SK-MEL-5 (cell line): ENCODE measurements at places on chromosomes 16 and 17.

DNA sequence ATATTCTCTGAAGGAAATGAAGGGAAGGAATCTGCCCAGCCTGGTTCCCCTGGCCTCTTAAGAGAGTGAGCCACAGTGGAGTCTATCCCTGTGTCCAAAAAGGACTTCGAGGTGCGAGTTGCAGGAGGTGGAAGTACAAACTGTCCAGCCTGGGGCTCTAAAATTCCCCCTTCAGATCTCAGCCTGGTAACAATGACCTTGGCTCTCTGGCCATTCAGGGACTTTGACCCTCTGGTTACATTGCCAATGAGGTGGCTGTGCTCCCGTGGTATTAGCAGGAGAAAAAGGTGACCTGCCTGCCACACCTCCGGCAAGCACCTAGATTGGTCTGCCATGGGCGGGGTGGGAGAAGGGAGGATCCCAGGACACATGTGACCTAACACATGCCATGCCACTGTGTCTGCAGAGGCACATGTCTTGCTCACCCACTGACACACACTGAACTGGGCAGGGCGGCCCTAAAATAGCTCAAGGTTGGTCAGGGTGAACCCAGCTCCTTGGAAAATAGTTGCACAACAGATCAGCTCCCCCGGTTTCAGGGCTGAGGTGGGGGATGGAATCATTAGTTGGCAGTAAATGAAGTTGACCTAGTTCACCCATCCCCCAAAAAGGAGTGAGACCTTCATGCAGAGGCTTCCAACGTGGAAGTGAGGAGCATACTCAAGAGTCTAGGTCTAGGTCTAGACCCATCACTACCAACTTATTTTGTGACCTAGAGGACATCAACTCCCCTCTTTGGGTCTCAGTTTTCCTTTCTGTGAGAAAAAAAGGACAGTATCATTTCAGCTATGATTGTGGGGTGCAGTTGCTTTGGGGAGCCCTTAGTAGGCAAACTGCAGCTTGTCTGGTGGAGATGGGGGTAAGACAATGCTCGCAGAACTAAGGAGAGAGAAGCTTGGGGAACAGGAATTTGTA is 2.2 kb downstream of the NR1D1 start:
- DNase-seq, result no peak

GRCh38 chr16:2838928-2839327 is 8.8 kb downstream of the ZG16B start:
- peak; percentile 78 for DNase-seq

DNA sequence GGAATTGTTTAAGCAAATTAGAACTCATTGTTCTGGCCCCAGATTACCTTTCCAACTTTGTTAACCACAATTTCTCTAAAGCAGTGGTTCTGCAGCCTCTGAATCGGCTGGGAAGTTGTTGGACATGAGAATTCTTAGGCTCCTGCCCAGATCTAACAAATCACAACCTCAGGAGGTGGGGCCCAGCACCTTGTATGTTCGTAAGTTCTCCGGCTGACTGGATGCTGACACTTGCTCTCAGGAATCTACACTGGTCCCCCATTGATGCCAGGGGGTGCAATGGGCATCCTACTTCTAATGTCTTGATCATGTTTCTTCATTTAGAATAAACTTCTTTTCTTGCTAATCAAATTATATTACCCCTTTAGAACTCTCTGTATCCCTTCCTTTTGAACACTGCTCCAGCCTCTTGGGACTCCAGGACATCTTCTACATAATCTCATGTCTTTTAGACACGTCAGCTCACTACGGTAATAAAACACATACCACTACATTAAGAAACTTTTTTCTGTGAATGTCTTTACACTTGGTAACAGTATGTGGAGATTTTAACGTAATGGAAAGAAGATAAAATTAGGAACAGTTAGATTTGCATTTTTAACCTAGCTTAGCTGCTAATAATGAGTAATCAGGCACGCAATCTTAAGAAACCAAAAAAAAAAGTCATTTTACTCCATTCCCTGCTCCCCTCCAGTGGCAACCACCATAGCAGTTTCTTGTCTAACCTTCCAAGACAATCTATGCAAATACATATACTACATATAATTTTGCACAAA is 143.2 kb downstream of the ITFG1 start:
- DNase-seq, result no peak

DNA sequence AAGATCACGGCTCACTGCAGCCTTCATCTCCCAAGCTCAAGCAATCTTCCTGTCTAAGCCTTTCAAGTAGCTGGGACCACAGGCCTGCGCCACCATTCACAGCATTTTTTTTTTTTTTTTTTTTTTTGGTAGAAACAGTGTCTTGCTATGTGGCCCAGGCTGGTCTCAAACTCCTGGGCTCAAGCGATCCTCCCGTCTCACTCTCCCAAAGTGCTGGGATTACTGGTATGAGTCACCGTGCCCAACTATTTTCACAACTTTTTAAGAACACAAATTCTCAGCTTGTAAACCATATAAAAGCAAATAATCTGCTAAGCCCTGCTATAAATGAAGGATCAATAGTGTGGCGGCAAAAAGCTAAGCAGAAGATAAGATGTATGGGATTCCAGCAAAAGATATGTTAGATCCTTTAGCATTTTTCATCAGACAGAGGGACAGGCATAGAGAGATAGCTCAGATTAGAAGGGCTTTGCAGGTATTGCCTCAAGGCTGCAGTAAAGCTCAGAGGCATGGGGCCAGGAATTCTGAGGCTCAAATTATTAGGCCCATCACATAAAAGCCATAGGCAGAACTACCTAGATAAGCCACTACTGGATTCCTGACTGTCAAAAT is 55.1 kb downstream of the EMP2 start:
- DNase-seq, result no peak

GRCh38 chr17:76452127-76452659 is 759 bp downstream of the UBE2O start:
- DNase-seq, result no peak

DNA sequence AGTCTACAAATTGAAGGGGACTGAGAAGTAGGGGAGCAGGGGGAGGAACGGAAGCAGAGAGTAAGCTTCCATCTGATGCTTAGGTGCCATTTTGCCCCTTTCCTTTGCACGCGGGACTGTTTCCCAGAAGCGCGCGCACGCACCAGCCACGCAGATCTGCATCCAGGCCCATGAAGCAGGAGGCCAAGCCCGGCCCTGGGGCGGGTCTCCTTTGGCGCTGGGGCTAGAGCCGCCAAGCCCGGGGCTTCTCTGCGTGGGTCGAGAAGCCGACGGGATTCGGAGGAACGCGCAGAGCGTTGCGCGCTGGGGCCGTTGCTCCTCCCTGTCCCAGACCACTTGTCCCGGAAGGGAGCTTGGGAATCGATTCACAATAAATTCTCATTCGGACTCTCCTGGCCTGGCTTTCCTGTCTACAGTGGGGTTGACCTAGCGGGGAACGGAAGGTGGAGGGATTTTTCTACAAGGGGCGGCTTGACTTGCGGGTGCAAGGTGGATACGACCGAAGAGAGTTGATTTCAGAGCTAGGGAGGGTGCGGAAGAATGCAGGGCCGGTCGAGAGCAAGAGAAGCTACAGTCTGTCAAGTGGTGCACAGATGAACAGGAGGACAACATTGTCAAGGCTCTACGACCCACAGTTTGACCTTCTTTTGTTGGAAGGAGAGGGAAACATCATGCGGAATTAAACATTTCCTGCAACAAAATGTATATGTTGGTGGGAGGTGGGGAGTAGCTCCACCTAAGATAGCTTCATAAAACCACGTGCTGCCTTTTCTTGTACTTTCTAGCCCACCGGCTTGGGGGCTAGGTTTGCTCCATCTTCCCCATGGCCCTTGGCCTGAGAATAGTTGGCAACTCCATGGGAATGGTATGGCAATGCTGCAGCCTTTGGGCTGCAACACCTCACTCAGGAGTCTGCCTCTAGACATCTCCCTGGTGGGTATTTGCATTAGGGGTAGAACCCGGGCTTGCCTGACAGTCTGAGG is 4.5 kb downstream of the HOXB9 start:
- DNase-seq, result no peak

- DNase-seq, result no peak
Measured at GRCh38 chr17:75688209-75688825, 21.2 kb downstream of the SAP30BP start.

- DNase-seq, result no peak
Measured at GRCh38 chr17:33506889-33507650, 214.0 kb upstream of the ASIC2 start.

DNA sequence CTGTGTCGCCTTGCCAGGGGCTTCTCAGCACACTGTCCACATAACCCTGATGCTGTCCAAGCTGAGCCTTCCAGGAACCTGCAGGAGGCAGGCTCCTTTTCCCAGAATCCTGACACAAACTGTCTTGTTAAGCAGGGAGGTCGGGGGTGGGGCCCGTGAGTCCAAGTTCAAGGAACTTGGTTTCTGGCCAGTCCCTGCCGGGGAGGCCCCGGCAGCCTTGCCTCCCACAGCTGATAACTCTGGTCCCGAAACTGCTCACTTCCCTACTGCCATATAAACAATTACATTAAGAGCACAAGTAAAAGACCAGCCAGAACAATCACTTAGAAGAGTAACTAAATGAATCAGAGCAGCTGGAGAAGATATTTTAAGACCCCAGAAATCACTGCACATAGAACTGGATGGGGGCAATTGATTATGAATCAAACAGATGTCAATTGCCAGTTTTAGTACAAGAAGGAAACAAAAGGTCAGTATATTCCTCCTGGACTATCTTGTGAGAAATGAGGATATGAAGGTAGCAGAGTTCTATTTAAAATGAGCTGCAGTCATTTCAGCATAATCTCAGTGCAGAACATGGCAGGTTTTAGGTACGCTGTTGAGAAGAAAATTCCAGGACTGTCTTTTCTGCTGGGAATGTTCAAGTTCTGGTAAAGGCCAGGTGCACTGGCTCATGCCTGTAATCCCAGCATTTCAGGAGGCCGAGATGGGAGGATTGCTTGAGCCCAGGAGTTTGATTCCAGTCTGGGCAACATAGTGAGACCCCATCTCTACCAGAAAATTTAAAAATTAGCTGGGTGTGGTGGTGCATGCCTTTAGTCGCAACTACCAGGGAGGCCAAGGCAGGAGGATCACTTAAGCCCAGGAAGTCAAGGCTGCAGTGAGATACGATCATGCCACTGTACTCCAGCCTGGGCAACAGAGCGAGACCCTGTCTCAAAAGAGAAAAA is 169.8 kb downstream of the PITPNC1 start:
- peak; percentile 52 for DNase-seq

DNA sequence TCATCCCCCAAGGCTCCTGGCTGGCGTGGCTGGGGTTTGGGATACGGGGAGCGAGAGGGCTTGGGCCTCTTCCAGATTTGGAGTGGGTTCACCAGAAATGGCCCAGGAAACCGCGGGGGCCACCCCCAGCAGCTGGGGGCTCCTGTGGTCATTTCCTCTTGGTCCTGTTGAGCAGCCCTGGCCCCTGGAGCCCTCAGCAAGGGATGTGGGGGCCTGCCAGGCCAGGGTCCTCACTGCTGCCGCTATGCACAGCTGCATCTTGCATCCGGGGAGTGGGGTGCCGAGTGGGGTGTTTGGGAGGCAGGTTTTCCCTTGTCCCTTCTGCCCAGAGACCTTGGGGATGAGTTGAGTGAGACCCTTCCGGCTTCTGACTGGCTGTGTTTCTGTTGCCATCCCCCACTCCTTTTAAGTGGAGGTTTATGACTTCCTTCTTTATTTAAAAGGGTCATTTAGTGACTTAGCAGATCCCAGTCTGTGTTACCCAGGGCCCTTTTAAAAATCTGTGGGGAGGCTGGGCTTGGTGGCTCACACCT is 319.8 kb downstream of the SEC14L1 start:
- DNase-seq, result no peak

DNA sequence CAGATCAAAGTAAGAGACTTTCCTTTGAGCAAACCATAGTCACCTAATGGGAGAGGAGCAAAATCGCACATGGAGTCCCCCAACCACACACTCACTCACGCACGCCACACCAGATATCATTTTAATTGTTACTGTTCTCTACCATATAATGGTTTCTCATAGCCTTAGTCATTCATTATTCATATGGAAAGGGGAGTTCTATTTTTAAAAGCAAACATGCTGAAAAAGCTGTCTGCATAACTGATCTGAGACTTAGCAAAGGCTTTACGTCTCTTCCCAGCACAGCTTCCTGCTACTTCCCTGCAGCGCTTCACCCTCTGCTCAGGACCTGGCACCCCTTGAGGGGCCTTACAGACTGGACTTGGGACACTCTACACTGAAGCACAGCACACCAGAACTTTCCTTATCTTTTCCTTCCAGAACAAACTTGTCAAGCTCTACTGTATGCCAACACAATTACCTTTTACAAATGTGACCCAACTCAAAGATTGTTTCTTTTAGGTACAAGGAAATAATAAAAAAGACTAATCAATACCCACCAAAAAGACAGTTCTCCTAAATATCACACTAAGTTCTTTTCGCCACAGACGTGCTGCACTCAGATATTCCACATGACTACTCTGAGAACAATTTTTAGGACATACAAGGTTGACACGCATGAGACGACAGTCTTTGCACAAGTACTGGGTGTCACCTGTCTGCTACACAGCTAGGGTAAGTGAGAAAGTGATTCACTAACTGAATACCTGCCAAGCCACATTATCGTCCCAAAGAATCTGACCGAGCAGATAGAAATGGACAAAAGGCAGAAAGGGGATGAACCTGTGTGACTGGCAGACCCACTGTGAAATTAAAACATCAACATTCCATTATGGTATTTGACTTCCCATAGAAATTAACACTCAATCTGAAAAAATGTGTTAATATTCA is 21.5 kb downstream of the SRP68 start:
- no peak for DNase-seq

DNA sequence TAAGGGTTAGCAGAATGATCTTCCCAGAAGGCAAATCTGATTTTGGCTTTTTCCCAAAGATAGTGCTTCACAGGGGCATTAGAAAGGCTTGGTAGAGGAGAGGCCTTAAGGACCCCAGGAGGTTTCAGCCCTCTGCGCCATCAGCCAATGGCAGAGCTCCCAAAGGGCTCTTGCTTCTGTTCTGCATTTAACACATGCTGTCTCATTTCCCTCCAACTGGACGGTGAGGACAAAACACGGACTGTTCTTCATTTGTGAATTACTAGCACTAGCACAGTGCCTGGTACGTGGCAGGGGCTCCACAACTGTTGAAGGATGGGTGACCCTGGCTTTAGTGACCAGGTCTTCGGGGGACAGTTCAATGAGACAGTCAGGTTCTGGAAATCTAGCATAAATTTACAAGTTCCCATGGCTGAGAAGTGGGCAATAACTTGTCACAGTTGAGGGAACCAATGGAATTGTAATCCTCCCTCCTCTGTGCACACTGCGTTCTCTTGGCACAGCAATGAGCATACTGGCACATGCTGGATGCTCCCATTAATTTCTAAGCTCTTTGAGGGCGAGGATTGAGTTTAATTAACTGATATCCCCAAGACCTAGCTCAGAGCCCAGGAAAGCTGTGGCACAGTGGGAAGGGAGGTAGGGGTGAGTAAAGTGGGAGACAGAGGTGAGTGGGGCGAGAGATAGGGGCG is 45.4 kb downstream of the COG7 start:
- no peak for DNase-seq

DNA sequence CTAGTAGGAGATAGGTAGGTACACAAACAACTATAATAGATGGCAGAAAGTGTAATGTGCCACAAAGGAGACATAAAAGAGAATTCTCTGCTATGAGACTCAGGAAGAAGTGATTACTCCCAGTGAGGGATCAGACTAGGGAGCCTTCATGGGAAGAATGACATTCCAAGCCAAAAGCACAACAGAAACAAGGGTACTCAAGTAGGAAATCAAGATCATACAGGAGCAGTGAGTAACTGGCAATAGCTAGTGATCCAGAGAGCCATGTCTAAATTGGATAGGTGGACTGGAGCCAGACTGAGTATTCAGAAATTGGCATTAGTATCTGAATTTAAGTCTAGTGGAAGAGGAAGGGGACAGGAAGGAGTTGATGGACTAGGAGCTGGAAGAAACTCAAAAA is 10.7 kb downstream of the RFFL start:
- no peak for DNase-seq

GRCh38 chr16:78705694-78706093 is 606.2 kb downstream of the WWOX start:
- peak; percentile 52 for DNase-seq
